Adrenal gland (tissue), 19 donors: ENCODE measurements at places on chromosomes 11 and 22. TPM values are rescaled to one million over a fixed set of nuclear protein-coding genes. Genes with fewer than 3 reads are reported as not detected.
A peak's percentile ranks its signal among the peaks of the same experiment; 100 is the strongest.

DNA sequence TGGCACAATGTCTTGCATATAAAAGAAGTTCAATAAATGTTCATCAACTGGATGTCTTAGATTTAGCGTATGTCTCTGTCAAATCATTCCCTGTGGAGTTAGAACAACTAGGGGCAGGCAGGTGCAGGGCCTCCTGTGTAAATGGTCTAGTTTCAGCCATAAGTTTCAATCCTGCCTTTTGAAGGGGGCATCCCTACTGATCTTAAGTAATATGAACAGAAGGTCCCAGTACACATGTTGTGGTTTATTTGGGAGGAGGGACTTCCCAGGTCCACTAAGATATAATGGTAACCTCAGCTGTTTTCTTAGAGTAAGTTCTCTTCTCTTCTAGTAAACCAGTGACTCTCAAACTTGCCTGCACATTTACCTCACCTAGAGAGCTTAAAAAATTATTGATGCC lies 19.8 kb downstream of the TTC12 start:
- H3K36me3 ChIP-seq = peaks cover 33% of the 10 kb centered on the region
- peaks cover 9% of the 10 kb centered on the region for H3K4me1 ChIP-seq
- no peak for DNase-seq
- H3K27me3 ChIP-seq = no peaks in the 10 kb centered on the region
- H3K4me3 ChIP-seq = no peak overlapping the region

Gene PRR33
- not detected for total RNA-seq

GRCh38 chr11:66842501-66842895 lies 743 bp upstream of the RCE1 start:
- H3K4me3 ChIP-seq = peak overlapping the region; percentile 84
- no peaks in the 10 kb centered on the region for H3K36me3 ChIP-seq
- H3K4me1 ChIP-seq = peaks cover 25% of the 10 kb centered on the region
- peak overlapping the region; percentile 99 for H3K27ac ChIP-seq
- peak; percentile 31 for DNase-seq

Gene TRIM51
- not detected for total RNA-seq

DNA sequence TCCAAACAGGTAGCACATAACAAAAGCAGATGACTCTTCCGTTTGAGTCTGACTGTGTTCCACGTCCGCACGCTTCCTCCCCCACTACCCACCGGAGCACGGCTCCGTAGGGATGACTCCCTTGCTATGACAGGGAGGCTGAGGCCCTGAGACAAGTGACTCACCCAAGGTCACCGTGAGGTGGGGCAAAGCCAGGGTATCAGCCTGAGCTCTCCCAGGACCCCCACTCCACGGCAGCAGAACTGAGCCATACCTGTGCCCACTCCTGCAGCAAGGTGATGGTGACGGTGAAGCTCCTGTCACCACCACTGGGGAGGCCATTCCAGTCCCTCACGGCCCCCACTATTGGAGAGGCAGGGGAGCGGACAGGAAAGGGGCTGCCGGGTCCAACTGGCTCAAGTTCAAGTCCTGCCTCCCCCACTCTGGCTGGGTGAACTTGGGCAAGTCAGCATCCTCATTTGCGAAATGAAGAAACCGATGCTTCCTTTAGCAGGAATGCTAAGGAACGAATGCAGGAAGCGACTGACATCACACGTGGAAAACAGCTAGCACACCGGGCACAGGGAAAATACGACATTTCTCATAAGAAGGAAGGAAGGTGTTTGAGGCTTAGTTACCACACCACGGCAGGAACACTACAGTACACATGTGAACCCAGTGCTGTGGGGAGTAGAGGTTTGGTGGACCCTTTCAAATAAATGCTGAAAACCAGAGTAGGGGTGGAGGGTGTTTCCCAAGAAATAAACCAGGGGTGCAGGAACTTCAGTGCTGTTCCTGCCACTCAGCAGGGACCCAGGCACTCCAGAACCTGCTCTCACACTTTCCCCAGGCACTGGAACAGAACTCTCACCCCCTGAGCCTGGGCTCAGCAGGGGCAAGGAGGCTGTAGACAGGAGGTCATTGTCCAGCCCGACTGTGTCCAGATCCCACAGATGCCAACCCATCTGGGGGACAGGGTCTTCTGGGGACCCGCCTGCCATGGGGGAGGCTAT lies 32.4 kb upstream of the CBX7 start:
- DNase-seq = peak; percentile 46
- H3K36me3 ChIP-seq = no peaks in the 10 kb centered on the region
- H3K27ac ChIP-seq = peak overlapping the region; percentile 80
- H3K4me1 ChIP-seq = peaks cover 16% of the 10 kb centered on the region

Gene SYCE3
- total RNA-seq = not detected

GRCh38 chr11:115198321-115198741 lies 305.9 kb downstream of the CADM1 start:
- no peak for DNase-seq
- no peaks in the 10 kb centered on the region for H3K36me3 ChIP-seq
- H3K4me1 ChIP-seq = no peaks in the 10 kb centered on the region
- H3K4me3 ChIP-seq = no peak overlapping the region

DNA sequence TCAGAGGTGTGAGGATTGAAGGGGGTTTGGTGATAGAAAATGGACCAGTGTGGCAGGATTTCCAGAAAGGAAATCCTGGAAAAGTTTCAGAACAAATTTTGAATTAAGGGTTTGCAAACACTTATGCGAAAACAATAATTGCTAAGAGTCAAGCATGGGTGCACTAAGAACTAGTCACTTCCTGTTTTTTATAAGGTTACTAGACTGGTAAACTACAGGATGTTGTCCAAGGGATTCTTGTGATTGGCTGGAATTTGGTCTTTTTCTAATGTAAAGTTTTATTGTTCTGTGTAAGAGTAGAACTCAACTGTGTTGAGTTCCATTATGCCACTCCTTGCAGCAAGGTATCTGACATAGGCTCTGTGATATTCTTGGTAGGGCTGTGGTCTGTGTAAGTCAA lies 54.1 kb downstream of the LIF start:
- H3K36me3 ChIP-seq = no peaks in the 10 kb centered on the region
- H3K27me3 ChIP-seq = no peaks in the 10 kb centered on the region
- H3K4me3 ChIP-seq = no peak overlapping the region
- peaks cover 9% of the 10 kb centered on the region for H3K4me1 ChIP-seq
- no peak overlapping the region for H3K27ac ChIP-seq
